ENCODE measurements at places on chromosomes 1 and 21.

DNA sequence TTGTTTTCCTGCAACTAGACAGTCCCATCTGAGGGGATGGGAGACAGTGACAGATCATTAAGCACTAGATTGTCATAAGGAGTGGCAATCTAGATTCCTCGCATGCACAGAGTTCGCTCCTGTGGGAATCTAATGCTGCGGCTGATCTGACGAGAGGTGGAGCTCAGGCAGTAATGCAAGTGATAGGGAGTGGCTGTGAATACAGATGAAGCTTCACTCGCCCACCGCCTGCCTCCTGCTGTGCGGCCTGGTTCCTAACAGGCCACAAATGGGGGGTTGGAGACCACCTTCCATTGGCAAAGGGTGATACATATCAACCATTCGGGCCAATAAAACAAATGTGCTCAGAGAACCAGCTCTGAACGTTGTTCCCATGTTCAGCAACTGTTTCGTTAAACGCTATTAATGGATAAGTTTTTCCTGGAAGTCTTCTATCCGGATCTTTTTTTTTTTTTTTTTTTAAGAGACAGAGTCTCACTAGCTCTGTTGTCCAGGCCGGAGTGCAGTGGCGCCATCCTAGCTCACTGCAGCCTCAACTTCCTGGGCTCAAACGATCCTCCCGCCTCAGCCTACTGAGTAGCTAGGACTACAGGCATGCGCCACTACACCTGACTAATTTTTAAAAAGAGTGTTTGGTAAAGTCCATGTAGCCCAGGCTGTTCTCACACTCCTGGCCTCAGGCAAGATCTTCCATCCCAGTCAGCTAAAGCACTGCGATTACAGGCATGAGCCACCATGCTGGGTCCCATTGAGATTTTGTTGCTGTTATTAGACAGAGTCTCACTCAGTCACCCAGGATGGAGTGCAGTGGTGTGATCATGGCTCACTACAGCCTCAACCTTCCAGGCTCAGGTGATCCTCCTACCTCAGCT, 8.7 kb upstream of the RSRP1 start:
- no peak for DNase-seq

DNA sequence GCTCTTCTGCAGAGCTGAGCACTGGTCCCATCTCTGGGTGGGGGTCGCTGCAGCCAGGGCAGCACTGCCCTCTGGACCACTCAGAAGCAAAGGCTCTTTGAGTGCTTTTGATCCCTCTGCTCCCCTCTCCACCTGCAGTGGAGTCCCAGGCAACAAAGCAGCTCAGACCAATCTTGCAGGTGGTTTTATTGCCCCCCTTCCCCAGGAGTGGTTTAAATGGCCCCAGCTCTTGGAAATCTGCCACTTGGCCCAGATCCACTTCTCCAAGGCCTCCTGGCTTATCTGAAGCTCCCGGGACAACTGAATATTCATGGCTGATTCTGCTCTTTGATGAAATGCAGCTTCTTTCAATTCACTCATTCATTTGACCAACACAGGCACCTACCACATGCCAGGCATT, 2.7 kb downstream of the STUM start:
- no peak for DNase-seq

DNA sequence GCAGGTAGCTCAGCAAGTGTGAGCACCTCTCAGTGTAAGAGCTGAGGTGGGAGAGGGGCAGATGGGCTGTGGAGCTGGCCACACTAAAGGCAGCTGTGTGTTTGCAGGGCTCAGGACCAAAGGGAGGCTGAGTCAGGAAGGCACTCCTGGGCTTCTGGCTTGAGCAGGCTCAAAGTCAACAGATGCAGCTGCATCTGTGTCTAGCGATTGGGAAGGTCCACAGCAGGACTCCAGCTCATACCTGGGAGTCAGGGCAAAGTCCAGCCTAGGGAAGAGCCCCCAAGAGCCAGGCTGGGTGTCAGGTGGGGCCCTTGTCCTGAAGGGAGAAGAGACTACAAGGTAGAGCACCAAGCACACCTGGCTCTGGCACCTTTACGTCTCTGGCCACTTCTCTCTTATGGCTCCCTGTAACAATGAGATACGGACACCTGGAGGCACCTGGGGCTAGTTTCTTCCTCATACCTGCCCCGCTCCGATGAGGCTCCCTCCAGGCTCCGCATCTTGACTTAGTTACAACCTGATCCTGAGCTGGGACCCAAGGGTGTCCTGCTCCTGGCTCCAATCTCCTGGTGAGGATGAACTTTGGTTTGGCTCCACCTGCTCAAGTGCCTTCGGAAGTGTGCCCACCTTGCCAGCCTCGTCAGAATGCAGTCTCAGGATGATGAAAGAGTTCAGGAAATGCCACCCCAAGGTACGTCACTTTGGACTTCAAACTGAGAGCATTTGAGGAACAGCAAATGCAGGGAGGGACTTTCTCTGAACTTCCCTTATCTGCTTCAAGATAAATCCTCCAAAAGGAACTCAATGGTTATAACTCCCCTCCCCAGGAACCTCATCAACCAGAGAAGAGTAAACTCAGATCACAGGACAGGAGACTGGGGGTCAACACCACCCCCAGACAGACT, 21.5 kb upstream of the SLC2A1 start:
- DNase-seq, result no peak

- no peak for DNase-seq
These were observed 28.8 kb upstream of the RERE start for GRCh38 chr1:8846263-8846662.

DNA sequence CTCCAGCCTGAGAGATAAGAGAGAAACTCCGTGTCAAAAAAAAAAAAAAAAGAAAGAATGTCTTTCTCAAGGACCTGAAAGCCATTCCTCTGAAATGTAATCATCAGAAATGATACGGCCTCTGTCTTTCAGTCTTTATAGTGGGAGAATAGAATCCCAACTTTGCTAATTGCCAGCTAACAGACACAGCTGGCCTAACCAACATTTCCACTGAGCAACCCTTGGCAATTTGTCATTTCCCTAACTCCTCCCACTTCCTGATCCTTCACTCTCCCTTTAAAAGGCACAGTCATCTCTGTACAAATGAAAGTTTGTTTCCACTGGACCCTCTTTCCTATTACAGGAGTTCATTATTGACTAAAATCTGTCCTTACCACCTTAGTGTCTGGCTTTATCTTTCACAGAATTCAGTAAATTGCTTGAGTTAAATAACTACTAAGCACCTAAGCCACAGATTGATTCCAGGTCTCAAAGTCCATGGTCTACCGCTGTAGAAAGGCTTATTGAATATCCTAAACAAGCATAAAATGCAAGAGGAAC, 4.3 kb upstream of the CBR1 start:
- no peak for DNase-seq

DNA sequence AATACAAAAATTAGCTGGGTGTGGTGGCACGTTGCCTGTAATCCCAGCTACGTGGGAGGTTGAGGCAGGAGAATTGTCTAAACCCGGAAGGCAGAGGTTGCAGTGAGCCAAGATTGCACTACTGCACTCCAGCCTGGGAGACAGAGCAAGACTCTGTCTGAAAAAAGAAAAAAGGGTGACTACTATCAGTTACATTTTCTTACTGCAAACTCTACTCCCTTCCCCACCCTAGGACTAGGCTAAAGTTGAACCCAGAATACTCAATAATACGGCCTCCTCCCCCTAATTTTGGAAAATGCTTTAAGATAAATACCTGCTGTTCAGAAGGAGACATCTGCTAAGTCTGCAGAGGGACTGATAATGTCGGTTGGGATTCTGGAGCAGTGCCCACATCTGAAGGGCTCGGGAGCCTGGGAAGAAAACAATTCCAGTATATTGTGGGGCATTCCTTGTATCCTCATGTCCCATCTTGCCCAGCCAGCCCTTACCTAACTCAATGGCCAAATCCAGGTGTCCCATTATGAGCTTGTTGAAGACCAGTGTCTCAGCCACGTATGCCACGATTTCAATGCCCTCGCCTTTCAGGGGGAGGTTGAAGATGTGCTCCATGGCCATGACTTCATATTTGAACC, 89.7 kb downstream of the ADCY10 start:
- no peak for DNase-seq

- DNase-seq, result no peak
These were observed 1.3 kb upstream of the KCNN3 start for GRCh38 chr1:154871374-154871773.

DNA sequence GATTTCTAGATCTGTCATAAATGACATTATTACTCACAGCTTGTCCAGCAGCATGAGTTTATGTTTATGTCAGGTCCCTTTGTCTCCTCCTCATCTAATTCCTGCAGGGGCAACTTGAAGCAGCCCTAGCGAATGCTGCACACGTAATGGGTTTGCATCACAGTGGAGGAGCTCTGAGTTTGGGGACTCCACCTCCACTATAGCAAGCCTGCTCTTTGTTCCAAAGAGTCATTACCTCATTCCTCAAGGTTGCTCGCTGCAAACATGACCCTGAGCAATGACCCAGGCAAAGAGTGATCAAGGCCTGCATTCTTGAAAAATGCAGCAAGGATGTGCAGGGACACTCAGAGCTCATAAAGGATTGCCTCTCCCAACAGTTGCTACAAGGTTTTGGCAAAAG, 261.9 kb downstream of the HHIPL2 start:
- no peak for DNase-seq

GRCh38 chr1:43651188-43651587, 1.2 kb downstream of the KDM4A start:
- DNase-seq, result no peak

GRCh38 chr1:184027826-184028695, 9.5 kb downstream of the COLGALT2 start:
- DNase-seq, result no peak

GRCh38 chr1:207825409-207825695, 73.5 kb downstream of the CD46 start:
- DNase-seq, result no peak

- DNase-seq, result no peak
These were observed 48.9 kb upstream of the IVNS1ABP start for GRCh38 chr1:185365951-185366350.

DNA sequence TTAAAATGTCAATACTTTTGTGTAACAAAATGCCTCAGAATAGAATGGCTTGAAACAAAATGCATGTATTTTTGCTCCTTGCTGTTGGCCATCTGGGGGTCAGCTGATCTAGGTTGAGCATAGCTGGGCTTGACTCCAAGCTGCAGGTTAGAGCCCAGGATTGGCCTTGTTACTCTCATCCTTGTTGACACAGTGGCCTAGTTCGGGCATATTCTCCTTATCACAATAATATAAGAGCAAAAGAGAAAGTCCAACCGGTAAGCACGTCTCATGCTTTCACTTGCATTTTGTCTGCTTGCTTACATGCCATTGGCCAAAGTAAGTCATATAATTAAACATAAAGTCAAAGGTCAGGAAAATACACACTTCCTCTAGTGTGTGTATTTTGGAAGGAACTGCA, 456.2 kb downstream of the KCNT2 start:
- no peak for DNase-seq

DNA sequence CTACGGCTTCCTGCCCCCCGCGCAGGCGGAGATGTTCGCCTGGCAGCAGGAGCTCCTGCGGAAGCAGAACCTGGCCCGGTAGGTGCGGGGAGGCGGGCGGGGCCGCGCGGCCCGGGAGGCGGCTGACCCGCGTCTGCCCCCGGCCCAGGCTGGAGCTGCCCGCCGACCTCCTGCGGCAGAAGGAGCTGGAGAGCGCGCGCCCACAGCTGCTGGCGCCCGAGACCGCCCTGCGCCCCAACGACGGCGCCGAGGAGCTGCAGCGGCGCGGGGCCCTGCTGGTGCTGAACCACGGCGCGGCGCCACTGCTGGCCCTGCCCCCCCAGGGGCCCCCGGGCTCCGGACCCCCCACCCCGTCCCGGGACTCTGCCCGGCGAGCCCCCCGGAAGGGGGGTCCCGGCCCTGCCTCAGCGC, 16.6 kb downstream of the NOC2L start:
- DNase-seq, result no peak

GRCh38 chr1:153536671-153537375, 1.0 kb upstream of the S100A6 start:
- no peak for DNase-seq

- no peak for DNase-seq
These were observed 1637.4 kb upstream of the PRMT6 start for GRCh38 chr1:105419030-105419429.

- DNase-seq, result no peak
These were observed 78.3 kb downstream of the NIBAN1 start for GRCh38 chr1:184896000-184896399.

DNA sequence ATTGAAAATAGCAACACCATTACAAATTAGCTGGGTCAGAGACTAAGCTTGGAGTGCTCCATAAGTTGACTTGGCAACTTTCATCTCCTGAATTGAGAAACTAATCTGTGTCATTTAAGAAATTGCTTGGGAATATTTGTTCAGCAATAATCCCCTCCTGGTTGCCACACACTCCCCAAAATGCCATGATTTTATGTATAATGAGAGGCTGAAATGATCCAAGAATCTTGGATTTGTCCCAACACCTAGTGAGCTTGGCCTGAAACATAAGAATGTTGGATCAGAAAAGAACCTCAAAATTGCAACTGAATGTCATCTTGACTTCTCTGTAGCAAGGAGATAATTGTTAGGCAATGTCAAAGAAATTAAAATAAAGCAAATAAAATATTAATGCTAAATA, 805.9 kb upstream of the ADAMTS5 start:
- no peak for DNase-seq

GRCh38 chr1:115275216-115275615, 62.8 kb downstream of the NGF start:
- no peak for DNase-seq

DNA sequence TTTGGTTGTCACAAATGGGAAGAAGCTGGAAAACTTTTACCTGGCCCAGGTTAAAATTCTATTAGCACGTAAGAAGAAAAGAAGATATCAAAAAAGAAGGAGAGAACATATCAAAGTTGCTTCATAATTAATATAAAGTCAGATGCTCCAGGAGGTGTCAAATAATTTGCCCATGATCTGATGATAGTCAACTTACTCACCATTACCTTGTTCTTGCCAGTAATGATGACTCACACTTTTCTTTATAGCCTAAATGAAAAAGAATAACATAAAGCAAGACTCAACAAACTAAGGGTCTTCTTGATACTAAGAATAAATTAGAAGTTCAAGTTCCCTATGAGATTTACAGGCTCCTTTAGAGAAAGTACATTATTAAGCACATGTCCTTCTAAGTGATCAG, 580.4 kb downstream of the TTLL7 start:
- no peak for DNase-seq

GRCh38 chr1:224565186-224565585, 50.9 kb upstream of the CNIH3 start:
- DNase-seq, result no peak

DNA sequence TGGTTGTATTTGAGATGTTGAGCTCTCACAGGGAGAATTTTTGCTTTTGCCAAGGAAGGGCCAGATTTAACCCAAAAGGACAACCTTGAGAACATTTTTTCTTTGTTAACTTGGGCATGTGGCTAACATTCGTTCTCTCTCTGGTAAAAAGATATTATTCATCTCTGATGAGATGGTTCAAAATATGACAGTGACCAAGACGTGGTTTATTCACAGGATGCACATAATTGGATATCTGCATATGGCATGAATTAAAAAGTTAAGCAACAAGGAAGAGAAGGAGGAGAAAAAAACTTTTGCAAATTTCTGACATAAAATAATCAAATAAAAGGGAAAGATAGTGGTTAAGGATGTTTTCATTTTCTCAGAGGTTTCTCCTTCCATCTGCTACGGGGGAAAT, 43.1 kb upstream of the BCL10 start:
- DNase-seq, result no peak

Measured in KG1 (cell line).